ENCODE measurements at places on chromosomes 1 and 21.

DNA sequence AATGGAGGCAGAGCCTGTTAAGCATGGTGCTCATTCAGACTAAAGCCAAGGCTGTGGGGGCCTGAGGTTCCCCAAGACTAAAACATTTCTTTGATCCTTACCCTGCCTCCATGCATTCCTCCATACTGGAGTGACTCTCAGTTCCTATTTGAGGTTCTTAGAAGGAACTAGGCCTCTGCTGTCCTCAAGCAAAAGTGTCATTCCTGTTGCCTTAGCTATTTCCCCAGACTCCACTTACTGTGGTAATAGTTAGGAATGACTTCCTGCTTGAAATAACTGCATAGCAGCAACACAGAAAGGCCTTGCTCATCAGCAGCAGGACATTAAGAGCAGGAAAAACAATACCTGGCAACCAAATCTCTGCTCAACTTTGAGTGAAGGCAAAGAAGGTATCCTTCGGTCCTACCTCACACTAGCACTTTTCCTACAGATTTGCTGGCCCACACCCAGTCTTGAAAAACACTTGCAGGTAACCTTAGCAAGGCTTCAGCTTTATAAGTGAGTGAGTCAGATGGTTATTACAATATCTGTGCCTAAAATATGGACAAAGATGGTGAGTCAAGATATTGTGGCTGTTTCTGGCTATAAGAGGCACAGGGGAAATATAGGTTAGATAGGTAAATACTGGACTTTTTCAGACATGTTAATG lies 14.8 kb downstream of the LRRC41 start:
- DNase-seq: no peak

- no peak for DNase-seq
These were observed 3.6 kb downstream of the AKR1A1 start for GRCh38 chr1:45554198-45554597.

DNA sequence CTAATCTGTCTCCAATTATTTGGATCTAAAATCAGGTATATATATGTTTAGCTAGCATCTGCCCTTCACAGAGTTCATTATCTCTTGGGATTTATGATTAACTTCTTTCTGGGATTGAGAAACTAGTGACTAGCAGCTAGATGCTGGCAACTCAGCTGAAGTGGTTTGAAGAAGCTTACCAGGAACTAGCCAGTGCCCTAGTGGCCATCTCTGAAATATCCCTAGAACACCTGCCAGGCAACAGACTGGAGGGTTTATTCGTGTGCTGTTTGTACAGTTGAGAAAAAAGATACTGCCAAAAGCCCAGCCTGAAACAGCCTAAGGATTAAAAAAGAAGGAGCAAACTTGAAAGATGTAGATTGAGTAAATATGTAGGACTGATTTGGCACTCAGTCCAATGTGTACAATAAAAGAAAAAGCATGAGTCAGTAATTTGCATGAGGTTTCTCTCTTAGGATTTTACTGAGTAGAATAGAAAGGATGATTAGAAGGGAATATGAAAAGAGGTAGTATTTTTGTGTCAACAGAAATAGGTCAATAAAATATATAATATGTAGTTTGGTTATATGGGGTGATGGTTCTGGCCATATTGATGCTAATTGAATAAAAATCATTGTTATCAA lies 1144.6 kb upstream of the ADGRL2 start:
- DNase-seq: no peak

DNA sequence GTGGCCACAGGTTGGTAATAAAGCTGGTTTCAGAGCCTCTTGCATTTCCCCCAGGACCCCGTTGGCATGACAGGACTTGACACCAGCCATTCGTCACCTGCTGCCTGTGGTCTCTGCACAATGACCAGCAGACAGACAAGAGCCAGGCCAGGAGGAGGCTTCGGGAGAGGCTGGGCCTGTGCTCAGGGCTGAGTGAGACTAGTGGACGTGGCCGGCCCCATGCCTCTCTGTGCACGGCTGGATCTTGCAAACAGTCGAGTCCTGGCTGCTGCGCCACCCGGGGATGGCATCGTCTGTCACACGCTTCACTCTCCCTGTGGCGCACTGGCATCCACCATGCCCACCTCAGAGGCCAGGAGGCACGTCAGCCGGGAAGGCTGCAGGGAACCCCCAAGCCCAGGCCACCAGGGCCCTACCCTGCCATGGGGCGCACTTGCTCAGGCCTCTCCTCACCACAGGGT lies 177.4 kb upstream of the ARHGEF16 start:
- no peak for DNase-seq

DNA sequence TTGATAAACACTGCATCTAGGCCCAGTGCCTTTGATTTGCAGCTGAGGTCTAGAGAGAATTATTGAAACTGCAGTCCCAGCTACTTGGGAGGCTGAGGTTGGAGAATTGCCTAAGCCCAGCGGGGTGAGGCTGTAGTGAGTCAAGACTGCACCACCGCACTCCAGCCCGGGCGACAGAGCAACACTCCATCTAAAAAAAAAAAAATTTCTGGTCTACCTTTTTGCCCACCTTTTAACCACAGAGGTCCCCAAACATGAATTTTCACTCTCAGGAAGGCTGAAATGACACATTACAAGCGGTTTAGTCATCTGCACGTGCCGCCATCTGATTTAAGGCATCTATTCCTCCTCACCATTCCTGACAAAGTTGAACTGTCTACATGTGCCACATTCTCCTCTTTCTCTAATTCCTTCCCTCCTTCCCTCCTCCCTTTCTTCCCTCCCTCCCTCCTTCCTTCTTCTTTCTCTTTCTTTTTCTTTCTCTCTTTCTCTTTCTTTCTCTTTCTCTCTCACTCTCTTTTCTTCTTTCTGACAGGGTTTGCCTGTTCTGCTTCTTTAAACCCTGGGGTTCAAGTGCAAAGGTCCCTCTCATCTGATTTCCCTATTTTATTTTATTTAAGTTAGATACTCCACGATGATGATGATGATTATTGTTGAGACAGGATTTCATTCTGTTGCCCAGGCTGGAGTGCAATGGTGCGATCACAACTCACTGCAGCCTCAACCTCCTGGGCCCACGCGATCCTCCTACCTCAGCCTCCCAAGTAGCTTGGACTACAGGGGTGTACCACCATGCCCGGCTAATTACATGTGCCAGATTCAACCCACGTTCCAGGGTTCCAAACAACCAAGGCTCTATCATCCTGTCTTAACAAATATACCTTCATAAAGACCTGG lies 3.0 kb upstream of the SOD1 start:
- no peak for DNase-seq

DNA sequence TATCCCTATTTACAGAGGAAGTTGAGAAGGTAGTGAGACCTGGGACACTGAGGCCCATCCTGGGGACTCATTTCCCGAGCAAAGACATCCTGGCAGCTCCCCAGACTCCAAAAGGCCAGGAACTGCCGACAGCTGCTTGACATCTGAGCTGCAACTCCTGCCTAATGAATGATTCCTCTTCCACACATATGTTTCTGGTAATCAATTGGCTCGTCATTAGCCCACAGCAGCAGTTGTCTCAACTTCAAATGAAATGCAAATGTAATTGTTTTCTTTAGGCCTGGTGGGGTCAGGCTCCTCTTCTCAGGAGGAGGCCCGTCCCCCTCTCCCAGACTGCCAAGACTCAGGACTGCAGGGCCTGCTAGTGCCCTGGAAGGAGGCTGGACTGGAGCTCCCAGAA lies 61.8 kb upstream of the DISP3 start:
- no peak for DNase-seq

GRCh38 chr1:223109581-223110026 lies 33.4 kb downstream of the TLR5 start:
- peak; percentile 7 for DNase-seq

DNA sequence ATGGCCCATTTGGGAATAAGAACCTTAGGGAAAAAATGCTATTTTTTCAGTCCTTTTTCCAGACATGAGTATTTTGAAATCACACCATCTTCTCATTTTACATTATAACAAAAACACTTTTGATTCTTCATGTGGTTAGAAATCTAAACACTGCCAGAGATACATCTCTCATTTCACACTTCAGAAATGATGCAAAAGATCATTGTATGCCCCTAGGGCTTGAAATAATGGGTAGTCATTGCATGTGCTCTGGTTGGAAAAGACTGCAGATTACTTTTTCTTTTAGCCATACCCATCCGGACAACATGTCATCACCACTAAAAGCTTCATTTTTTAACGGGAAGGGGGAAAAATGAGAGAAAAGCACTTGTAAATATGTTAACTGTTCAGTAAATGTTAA lies 1152.2 kb upstream of the ADGRL4 start:
- no peak for DNase-seq

DNA sequence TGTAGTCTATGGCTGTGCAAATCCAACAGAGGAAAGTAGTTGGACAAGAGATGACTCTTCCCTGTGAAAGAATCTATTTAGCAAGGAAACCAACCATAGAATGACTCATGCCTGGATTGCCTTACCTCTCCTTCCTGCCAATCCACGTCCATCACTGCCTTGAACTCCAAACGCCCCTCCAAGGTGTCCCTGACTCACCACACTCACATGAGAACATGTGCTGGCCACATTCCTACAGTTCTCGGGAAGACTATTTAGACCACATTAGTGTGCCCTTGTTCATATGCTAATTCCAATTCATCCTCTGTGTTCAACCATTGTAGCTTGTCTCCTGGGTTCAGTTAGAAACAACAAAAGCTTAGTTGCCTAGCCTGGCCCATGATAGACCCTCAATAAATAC lies 157.3 kb downstream of the SLC30A10 start:
- peak; percentile 95 for DNase-seq

DNA sequence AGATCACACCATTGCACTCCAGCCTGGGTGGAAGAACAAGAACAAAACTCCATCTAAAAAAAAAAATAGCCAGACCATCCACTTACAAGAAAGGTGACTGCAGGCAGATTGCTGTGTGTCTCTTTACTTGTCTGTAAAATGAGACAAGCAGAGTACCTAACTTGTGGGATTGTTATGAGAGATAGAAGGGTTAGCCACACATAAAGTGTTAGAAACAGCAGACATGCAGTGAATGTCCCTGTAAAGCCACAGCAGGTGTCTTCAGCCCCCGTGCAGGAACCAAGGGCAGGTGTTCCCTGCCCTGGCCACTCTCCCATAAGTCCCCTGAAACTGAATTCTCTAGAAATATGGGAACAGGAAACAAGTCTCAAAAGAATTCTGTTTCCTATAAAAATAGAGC lies 40.8 kb upstream of the EFHD2 start:
- no peak for DNase-seq

DNA sequence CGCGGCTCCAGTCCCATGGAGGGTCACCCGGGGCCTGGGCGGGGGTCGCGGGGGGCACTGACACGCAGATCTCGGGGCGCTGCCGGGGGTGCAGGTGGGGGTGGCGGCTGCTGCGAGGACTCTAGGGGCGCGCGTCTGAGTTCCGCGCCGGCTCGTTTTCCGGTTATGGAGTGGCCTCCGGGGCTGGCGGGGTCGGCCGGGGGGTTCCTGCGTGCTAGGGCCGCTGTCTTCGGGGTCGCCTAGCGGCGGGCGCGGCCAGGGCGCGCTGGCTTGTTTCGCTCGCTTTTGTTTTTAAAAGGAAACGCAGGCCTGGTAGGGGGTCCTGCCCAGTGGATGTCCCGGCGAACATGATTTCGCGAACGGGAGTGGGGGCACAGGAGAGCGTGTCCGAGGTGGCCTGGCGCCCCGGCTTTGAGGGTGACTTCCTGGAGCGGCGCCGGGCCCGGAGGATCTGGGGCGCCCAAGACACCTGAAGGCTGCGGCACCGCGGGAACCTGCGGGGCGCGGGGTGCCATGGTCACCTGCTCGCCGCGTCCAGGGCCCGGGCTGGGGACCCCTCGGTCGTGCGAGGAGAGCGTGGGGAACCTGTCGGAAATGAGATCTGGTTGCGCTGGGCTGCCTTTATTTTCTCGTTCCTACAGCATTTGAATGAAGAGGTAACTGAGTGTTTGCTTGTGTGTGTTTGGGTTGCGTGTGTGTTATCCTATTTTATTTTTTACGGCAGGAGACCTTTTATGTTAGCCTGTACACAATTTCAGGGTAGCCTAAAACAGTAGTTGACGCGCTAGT lies 618 bp downstream of the ETS2 start:
- peak; percentile 23 for DNase-seq

GRCh38 chr21:42317341-42317741 lies 2.1 kb upstream of the TFF3 start:
- peak; percentile 27 for DNase-seq

DNA sequence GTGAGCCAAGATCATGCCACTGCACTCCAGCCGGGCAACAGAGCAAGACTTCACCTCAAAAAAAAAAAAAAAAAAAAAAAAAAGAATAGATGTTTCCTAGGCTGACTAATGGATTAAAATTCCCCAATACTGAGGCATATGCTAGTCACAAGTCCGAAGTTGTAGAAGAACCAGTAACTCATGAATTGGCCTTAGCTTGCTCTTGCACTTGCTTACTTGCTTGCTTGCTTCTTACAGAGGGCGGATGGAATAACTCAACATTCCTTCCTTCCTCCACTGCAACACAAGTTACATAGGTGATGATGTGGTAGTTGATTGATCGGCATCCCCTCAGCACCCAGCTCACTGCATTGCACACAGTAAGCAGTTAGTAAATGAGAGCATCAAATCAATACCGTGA lies 2.8 kb upstream of the TARS2 start:
- no peak for DNase-seq

GRCh38 chr1:230208619-230209261 lies 141.7 kb downstream of the GALNT2 start:
- no peak for DNase-seq

GRCh38 chr1:25257196-25257595 lies 9.9 kb upstream of the RSRP1 start:
- no peak for DNase-seq

DNA sequence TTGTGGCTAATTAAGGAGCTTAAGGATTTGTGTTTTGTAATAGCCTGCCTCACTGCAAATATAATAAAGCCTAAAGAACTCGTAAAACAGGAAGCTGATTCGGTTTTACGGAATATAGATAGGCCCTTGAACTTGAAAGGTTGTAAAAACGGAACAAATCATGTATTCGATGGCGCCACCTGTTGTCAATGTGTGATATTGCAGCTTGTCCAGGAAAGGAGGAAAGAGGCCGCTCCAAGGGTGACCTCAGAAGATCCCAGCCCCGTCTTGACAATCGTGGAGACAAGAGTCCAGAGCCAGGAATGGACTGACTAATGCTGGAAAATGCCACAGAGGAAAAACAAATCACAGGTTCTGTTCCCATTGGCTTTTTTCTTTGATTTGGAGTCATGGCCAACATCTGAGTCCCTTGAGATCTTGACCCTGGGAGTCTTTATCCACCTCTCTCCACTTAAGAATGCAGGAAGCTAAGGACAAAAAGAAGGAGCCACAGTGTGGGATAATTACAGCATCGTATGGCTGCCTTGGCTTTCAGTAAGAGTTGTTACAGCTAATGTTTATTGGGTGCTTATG lies 7.0 kb upstream of the IGSF21 start:
- DNase-seq: peak; percentile 52

DNA sequence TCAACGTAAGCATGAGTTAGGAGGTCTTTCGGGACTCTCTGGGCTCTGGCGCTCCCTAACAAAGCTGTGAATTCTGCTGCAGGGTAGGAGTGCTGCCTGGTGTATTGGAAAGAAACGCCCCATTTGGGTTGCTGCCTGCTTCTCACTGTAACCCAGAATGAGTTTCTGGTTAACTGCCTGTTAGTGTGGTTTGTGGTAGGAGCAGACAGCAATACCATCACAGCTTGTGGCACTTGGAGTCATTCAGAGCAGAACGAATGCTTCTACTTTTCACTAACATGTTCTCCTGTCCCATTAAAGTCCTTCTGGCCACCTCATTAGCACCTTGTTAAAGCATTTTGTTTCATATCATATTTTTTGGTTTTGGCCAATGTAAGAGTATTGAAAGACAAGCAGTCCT lies 18.1 kb downstream of the MAP3K7CL start:
- no peak for DNase-seq

- DNase-seq: no peak
These were observed 596.6 kb downstream of the PTPRU start for GRCh38 chr1:29832936-29833335.

Data from SW480 (cell line).